Stimulated activated CD8-positive, alpha-beta memory T cell treated with anti-CD3 and anti-CD28 coated beads, Interleukin-15, amount 100 ng/mL, for 24 hours (primary cell): ENCODE measurements at places on chromosomes 4 and X.
A peak's percentile ranks its signal among the peaks of the same experiment; 100 is the strongest.

GRCh38 chrX:20680998-20681397, 414.3 kb upstream of the RPS6KA3 start:
- no peak for DNase-seq

DNA sequence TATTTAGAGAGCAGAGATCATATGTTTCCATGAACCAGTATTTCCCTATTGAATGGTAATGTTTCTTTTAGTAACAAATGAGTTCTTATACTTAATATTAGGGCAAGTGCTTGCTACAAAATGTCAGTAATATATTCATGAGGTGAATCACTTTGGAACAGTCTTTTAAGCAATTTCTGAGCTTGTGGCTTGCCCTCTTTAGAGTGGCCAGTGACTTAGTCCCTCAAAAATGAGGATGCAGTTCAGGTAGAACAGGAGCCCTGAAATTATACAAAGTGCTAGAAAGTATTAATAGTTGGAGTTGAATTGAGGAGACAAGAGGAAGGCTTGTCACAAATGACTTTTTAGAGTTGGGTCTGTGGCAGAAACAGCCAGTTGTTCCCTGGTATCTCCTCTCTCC, 53.4 kb upstream of the PITX2 start:
- no peak for DNase-seq

DNA sequence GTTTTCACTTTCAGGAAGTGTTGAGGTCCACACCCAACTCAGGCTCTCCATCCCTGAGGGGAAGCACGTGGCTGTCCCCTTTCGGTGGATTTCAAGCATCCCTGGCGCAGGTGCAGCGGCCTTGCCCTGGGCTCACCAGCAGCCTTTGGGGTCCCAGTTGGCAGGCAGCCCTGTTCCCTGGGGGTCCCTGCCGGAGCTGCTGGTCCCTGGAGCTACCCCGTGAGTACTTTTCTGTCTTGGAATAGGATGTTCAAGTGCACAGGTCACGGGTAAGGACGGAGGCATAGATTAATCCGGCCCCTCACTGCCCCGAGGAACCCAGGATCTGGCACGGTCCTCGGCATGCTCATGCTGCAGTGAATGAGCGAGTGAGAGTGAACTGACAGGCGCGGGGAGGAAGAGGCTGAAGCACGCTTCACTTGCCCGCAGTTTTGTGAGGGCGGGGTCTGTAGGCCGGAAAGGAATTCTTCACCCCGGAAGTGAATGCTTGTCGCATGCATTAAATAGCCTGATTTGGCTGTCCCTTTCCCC, 117.2 kb upstream of the FAT1 start:
- no peak for DNase-seq

- no peak for DNase-seq
These were observed 203.2 kb upstream of the FGF13 start for GRCh38 chrX:138914767-138915166.

DNA sequence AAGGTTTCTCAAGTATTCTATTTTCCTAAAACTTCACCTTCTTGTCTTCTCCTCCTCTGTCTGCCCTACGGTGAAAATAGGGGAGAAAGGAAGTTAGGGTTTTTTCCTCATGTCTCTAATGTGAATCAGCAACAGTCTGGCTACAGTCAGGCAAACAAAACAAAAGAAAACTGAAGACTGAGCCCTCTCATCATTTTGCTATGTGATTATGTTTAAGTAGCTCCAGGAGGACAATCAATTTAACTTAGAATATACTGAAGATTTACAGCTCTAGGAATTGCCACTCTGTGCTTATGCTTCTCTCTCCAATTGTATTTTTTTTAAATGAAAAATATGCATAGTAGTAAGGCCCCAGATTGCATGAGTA, 316.2 kb downstream of the GPAT3 start:
- no peak for DNase-seq

DNA sequence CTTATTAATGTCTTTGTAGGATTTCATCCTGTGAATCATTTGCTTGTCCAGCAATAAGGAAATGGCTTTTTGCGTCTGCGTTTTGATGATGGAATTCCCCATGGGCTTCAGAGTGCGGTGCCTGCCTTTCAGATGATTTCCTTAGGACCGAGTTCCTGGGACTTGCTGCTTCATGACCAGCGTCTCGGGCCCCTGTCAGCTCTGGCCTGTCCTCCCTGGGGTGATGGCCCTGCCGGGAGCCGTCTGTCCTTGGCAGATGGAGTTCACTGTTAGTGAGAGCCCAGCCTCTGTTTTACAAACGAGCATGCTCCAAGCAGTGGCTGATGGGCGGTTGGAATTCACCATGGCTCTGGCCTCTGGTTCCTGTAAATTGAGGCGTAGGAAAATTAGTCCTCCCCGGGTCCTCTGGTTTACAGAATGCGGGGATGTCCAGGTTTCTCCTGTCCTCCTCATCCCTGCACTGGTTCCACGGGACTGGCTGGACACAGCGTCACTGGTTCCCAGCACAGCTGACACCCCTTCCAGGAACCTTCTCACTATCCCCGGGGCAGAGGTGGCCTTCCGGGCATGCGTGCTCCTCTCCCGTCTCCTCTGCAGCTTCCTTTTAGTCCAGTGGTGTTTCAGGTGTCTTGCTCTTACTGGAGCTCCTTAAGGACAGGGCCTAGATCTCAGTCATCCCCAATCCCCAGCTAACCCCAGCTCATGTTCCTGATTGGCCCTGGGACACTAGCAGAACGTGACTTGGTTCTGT, 34.9 kb downstream of the TBC1D14 start:
- DNase-seq: no peak

- DNase-seq: no peak
These were observed 1.8 kb upstream of the KLHL4 start for GRCh38 chrX:87515836-87516235.

GRCh38 chr4:165301833-165302232, 25.6 kb upstream of the MSMO1 start:
- no peak for DNase-seq

- DNase-seq: no peak
These were observed 33.1 kb downstream of the PCDH7 start for GRCh38 chr4:30753316-30753715.

- DNase-seq: no peak
These were observed 133.6 kb upstream of the FAM9C start for GRCh38 chrX:13177921-13178566.

DNA sequence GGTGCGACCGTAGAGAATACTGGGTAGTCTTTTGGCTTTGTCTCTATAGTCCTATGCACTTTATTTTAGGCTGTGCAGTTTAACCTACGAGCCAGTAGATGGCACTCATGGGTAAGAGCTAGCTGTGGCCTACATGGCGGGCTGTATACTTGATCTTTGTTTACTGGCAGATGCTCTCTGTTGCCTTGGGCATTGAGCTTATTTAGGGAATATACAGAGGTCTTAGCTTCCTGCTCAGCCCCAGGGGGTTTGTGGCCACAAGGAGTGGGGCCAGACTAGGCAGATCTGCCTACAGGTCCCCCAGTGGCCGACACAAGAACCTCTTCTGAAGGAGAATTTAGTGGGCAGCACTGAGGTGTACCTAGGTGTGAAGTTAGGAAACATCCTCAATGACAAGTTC, 227.6 kb upstream of the HDX start:
- DNase-seq: no peak

DNA sequence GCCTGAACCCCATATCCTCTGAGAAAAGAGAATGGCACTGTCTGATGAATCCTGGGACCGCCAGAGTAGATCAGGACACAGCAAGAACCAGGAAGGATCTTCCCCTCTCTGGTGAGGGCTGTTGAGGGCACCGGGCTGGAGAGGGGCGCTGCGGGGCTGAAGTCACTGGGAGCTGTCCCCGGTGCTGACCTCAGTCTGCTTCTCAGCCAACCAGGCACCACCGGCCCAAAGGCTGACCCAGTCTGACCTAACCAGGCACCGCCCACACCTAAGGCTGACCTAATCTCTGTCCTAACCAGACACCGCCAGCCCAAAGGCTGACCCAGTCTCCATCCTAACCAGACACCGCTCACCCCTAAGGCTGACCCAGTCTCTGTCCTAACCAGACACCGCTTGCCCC, 82.8 kb downstream of the CPZ start:
- no peak for DNase-seq

- no peak for DNase-seq
These were observed 19.1 kb downstream of the NOP14 start for GRCh38 chr4:2944091-2944482.

DNA sequence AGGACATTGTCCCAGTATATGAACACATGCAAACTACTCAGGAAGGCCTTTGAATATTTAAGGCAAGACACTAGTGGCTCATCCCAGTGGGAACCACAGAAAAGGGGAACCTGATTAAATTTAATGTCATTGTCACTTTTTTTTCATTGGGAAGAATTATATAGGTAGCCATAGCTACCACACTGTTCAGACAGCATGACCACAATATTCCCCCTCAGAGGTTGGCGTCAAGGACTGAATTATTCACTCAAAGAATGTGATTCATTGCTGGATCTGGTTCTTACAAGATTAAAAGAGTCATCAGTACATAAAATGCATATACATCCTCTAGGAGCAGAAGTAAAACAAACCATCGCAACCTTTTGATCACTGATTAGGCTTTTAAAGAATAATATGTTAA, 92.0 kb upstream of the SMARCAD1 start:
- DNase-seq: no peak

DNA sequence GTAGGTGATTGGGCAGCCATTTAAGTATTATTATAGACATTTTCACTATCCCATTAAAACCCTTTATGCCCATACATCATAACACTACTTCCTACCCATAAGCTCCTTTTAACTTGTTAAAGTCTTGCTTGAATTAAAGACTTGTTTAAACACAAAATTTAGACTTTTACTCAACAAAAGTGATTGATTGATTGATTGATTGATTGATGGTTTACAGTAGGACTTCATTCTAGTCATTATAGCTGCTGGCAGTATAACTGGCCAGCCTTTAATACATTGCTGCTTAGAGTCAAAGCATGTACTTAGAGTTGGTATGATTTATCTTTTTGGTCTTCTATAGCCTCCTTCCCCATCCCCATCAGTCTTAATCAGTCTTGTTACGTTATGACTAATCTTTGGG, 16.3 kb downstream of the HPRT1 start:
- DNase-seq: no peak

- peak; percentile 13 for DNase-seq
These were observed 32.8 kb downstream of the ELOVL6 start for GRCh38 chr4:110165382-110166286.

GRCh38 chr4:114273238-114273637, 293.8 kb upstream of the ARSJ start:
- DNase-seq: no peak

- DNase-seq: no peak
These were observed 83.1 kb upstream of the FAT4 start for GRCh38 chr4:125231661-125232060.

- DNase-seq: no peak
These were observed 204.8 kb downstream of the TRAM1L1 start for GRCh38 chr4:116880625-116881024.

DNA sequence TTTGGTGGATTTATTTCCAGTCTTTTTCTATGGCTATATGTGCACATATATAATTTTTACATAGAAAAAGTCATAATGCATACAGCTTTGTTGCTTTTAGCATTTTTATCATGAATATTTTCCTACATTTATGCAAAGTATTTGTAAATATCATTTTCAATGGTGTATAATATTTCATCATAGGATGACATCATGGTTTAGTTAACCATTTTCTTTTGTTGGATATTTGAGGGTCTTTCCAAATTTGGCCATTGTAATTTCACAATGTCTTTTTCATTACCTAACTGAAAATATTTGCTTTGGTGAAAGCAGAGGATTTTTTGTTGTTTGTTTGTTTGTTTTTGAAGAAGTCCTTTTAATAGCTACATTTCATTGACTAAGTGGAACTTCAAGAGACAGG, 31.0 kb downstream of the PAK3 start:
- no peak for DNase-seq

DNA sequence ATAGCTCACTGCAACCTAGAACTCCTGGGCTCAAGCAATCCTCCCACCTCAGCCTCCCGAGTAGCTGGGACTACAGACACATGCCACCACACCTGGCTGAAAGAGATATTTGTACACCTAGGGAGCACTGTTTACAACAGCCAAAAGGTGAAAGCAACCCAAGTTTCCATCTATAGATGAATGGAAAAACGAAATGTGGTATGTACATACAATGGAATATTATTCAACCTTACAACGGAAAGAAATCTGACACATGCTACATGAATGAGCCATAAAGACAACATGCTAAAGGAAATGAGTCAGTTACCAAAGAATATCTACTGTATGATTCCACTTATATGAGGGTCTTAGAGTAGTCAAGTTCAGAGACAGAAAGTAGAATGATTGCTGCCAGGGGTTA, 52.2 kb downstream of the ABCG2 start:
- no peak for DNase-seq

DNA sequence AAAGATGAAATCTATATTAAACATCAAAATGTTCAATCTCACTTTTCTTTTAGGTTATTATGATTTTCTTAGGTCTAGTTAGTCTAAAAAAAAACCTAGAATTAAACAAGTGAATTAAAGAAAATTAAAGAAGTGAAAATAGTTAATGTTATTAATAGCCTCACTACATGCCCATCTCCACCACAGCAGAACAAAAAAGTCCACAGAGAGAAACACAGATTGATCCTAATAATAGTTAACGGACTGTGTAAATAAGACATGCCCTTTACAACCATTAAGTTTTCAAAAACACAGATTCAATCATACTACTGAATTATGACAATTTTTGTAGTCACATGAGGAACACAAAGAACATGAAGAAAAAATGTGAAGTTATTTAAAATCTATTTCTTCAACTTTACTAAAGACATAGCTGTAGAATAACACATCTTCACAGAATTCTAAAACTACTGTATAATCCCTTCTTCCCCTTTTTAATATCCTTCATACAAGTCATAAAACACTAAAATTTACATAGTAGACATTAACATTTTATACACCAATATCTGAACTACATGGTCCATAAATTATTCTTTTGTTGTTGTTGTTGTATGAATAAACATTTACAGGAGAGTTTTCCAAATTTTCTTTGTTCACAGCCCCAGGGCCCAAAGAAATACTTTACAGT, 15.3 kb downstream of the HELQ start:
- DNase-seq: no peak

DNA sequence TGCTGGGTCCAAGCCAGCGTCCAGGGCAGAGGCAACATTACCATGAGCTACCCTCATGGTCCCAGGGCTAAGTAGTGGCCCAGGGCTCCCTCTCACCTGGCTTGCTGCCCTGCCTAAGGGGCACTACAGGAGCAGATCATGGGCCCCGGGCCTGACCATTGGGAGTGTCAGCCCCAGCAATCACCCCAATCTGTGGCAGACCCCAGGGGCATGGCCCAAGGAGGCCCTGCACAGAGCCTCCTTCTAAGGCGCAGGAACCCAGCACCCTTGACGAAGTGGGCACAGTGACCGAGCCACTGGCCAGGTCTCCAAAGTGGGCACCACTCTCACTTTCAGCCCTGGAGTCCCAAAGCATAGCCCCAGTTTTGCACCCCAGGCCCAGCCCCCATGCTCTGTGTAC, 667.1 kb downstream of the SH3BGRL start:
- DNase-seq: no peak

GRCh38 chr4:187415231-187415630, 580.3 kb upstream of the ZFP42 start:
- DNase-seq: no peak

DNA sequence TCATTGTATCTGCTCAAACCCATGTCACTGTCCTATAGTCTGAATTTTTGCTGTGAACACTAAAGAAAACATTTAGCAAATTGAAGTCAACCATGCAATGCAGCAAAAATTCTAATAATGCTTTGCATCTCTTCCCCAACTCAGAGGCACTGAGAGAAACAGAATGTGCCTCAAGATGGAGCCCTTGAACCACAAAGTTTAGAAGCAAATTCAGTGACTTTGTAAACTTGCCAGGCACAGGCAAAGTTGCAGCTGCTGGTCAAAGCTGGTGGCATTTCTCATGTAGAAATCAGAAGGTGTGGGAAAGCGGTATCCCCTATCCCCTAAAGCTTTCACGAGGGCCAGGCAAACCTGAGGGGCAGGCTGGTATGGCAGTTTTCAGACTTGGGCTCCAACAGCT, 121.7 kb upstream of the DIPK2B start:
- no peak for DNase-seq
